A549 (cell line): ENCODE measurements at places on chromosomes 11 and 22.
A peak's percentile ranks its signal among the peaks of the same experiment; 100 is the strongest.

DNA sequence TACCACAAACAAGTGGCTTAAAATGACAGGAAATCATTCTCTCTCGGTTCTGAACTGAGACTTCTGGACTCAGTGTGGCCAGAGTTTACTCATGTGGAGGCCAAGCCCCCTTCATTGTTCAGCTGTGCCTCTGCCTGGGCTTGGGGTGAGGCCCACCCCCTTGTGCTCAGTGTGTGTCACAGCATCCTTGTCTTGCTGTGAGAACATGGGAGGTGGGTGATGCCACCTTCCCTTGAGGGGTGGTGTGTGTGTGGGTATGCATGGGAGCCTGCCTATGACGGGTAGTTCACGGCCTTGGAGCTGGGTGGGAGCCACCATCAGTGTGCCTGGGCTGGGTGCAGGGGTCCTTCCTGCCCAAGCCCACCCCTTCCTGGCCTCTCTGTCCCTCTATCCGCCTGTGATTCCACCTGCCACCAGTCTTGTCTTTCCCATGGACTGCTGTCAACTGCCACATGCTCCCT is 101.7 kb downstream of the MORC2 start:
- peak; percentile 15 for DNase-seq

DNA sequence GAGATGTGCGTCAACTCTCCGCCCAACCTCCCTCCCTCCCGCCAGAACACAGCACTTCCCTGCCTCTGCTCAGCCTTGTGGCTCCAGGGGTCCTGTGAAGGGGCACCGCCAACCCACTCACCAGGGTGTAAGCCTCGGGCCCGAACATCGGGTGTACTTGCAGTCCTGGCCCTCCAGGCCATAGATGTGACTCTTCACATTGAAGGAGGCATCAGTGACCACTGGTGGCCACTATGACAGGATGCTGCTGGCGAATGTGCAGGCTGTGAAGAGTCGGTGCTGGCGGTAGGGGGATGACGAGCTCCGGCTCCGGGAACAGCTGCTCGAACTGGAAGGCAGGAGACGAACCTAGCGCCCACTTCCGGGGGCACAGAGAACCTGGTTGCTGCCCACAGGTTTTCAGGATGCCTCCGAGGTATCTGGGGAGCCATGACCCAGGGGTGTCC is 97.4 kb downstream of the MED15 start:
- no peak for DNase-seq

GRCh38 chr22:26642465-26643417 is 14.6 kb upstream of the MIAT start:
- no peak for DNase-seq

DNA sequence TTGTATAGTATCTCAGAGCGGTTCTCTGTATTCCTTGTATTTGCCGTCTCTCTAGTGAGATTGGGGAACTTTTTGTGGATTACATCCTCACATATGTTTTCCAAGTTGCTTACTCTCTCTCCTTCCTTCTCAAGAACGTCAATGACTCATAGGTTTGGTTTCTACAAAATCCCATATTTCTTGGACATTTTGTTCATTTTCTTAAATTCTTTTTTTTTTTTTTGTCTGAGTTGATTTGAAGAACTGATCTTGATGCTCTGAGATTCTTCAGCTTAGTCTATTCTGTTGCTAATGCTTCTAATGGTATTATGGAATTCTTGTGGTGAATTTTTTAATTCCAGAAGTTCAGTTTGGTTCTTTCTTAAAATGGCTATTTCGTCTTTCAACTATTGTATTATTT is 28.4 kb upstream of the SLN start:
- no peak for DNase-seq

GRCh38 chr11:126341760-126342161 is 13.7 kb upstream of the ST3GAL4 start:
- DNase-seq: no peak

DNA sequence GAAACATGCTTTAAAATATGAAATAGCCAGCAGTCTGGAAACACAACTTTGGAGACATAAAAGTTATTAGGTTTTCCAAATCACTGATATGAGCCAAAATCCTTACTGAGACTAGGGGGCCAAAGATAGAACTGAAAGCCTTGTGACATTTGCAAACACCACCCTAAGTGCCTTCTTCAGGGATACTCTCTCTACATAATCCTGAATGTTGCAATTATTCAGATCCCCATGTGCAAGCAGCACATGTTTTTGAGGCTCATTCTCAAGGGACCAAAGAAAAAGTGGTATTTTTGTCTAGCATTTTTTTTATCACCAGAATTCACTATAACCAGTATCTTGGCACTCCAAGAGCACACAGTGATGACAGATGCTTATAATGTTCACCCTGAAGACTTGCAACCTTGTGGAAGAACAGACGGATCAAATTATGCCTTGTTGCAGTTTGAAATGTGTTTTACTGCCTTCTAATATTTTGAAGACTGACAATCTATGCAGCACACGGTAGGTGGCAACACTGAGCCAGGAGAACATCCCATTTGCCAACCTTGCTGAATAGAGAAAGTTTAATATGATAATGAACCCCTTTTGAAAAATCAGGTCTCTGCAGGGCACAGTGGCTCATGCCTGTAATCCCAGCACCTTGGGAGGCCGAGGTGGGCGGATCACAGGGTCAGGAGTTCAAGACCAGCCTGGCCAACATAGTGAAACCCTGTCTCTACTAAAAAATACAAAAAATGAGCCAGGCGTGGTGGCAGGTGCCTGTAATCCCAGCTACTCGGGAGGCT is 78.5 kb downstream of the PLEKHA7 start:
- peak; percentile 55 for DNase-seq

DNA sequence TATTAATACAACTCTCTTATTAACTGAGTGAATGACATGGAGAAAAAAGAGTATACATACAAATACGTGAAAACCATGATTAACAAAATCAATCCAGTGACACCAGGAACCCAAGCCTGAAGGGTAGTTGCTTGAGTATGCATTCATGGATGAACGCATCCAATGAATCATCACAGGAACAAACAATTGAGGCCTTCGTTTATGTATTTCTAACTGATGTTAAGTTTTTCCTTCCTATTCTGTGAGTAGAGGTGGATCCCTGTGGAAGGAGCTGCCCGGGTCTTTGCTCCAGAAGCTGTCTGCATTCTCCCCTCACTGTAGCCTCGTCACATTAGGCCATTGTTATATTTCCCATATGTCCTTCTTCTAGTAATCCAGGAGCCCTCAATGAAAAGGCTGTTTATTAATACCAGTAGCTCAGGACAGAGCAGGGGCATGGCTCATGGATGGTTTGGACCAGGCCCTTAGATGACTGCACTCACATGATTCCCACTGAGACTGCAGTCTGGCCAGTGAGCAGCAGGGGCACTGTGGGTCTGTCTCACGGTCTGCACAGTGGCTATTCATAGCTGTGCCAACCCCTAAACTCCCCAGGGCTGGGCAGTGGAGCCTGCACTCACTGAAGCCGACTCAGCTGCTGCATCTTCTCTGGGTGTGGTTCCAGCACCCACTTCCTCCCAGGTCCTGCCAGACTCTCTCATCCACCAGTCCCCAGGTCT is 128.1 kb upstream of the TOP3B start:
- DNase-seq: peak; percentile 52

GRCh38 chr11:36361472-36361871 is 65.4 kb downstream of the PRR5L start:
- DNase-seq: no peak

GRCh38 chr11:88428959-88429358 is 91.4 kb upstream of the CTSC start:
- no peak for DNase-seq

- DNase-seq: no peak
These were observed 914 bp upstream of the PRDM11 start for GRCh38 chr11:45145379-45146071.

DNA sequence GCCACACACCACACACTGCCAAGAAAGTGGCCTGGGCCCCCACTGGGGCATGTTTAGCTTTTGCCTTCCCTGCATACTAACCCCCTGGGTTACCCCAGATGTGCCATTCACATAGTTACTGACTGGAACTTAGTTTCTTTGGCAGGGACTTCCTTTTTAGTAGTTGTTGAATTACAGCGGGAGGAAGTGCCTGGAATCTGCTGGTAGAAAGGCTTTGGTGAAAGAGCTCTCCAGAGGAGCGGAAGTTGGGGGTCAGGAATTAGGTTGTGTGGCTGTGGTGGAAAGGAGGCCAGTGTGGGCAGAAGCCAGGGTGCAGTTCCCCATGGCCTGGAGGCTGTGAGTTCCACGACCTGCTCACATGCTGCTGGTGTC is 69.0 kb downstream of the MED15 start:
- DNase-seq: no peak

DNA sequence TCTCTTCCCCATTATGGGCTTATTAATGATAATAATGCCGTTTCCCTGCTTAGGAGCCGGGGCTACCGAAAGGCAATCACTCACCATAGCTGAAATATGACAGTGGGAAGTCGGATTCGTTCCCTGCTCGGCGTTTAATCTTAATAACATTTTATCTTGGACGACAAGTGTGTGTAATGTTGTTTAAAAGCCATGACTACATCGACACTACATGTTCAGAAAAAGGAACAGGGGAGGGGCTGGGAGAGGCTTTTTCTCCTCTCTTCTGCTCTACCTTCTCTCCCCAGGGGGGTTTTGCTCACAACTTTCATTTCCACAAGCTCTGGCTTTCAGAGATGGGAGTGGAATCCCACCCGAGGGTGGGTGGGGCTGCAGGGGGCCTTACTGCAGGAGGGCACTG is 105.5 kb downstream of the DSCAML1 start:
- no peak for DNase-seq

DNA sequence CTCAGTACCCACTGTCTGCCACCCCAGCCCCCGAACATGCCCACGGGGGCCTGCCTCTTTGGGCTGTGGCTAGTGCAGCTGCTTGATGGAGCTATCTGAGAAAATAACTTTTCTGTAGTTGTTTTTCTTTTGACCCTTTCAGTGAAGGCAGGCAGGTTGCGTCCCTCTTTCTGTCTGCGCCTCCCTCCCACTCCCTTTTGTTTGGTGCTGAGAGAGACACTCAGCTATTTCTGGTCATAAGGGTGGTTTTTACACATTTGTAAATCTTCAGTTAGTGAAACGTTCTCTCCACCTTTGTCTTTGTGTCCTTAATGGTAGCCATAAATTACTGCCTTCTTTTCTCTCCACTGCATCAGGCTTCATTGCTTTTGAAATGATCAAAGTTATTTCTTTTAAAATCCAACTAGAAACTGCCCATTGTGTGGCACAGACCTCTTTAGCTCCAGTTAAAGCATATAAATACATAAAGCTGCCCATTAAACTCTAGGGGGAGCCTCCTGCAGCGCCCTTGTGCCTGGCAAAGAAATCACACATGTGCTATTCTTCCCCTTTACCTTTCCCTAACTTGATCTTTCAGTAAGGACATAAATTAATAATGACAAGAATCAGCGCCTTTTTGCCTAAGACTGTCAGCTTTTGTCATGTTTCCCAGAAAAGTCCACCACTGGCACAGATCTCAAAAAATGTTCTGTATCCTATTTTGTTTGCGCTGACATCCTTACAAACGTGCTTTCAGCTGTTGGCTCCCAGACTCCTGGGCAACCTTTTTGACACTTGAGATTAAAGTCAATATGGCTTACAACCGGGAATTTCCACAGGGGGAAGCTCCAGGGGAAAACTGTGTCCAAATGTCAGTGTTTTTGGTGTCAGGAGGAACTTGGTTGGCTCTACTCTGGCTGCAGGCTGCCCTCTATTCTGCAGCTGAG is 1.7 kb upstream of the SCUBE2 start:
- peak; percentile 18 for DNase-seq

- no peak for DNase-seq
These were observed 14.4 kb downstream of the DCUN1D5 start for GRCh38 chr11:103077554-103077953.

GRCh38 chr22:50011447-50012210 is 936 bp downstream of the IL17REL start:
- DNase-seq: no peak

DNA sequence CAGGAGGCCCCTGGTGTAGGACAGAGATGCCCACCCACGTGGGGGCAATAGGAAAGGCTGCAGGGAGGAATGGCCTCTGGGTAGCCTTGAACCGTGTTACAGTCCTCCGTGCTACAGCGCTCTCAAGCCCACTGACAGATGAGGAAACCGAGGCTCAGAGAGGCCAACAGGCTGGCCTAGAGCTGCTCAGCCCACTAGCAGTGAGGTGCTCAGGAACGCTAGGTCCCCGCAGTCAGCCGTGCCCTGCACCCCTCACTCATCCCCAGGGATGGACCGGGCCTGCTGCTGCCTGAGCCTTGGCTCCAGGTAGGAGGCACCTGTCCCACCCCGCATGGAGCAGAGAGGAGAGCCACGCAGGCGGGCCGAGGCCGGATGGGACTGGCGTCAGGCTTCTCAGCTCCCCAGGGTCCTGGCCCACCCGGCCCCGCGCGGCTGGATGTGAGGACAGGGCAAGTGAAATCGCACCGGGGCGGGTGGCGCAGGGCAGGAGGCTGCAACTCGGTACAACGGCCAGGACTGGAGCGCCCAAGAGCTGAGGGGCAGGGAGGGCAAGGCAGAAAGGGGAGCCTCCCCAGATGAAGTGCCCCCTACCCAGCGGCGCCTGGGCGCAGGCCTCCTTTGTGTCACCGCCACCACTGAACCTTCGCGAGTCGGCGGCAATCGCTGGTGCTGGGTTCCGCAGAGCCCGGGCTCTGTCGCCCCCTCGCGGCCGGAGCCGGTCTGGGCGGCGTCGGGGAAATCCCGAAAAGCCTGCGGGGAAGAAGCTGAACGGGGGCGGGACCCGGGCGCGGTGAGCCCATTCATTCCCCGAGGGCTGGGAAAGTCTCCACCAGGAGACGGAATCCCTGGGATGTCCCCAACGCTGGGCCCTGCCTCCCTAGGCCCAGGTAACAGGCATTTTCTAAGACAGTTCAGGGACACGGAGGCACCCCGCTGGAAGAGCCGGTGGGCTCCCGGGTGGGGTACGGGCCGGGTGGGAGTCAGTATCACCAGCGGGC is 8.4 kb upstream of the SLC2A11 start:
- peak; percentile 55 for DNase-seq

DNA sequence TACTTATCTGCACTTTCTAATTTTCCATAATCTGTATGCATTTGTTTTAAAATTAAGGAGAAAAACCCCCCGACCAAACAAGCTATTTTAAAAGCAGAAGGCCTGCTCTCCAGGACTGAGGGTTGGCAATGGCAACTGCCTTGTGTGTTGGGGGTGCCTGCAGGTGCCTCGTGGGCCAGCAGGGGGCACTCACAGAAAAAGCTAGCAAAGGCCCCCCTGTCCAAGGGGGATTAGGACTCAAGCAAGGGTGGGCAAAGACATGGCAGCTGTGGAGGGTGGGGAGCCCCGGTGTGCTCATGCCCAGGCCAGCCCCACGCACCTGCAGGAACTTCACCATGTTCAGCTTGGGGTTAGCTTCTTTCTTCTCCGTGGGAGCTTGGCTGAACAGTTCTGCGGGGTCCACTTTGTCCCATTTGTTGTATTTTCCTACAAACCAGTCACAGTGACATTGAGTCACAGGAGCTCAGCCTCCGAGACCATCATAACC is 10.3 kb downstream of the TOP3B start:
- DNase-seq: peak; percentile 47

DNA sequence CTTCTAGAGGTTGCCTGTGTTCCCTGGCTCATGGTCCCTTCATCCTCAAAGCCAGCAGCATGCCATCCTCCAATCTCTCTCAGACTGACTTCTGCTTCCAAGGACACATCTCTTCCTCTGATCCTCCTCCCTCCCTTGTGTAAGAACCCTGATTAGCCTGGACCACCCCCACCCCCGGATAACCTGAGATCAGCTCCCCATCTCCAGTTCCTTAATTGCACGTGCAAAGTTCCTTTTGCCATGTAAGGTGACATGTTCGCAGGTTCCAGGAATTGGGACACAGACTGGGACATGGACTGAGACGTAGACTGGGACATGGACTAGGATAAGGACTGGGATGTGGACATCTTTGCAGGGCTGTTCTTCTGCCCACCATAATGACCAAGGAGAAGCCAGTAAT is 925.3 kb downstream of the TBC1D22A start:
- no peak for DNase-seq

GRCh38 chr11:125343718-125344131 is 152.3 kb downstream of the FEZ1 start:
- DNase-seq: no peak
